Iris pigment epithelial cell (primary cell): ENCODE measurements at places on chromosomes 16 and 17.
A peak's percentile ranks its signal among the peaks of the same experiment; 100 is the strongest.

DNA sequence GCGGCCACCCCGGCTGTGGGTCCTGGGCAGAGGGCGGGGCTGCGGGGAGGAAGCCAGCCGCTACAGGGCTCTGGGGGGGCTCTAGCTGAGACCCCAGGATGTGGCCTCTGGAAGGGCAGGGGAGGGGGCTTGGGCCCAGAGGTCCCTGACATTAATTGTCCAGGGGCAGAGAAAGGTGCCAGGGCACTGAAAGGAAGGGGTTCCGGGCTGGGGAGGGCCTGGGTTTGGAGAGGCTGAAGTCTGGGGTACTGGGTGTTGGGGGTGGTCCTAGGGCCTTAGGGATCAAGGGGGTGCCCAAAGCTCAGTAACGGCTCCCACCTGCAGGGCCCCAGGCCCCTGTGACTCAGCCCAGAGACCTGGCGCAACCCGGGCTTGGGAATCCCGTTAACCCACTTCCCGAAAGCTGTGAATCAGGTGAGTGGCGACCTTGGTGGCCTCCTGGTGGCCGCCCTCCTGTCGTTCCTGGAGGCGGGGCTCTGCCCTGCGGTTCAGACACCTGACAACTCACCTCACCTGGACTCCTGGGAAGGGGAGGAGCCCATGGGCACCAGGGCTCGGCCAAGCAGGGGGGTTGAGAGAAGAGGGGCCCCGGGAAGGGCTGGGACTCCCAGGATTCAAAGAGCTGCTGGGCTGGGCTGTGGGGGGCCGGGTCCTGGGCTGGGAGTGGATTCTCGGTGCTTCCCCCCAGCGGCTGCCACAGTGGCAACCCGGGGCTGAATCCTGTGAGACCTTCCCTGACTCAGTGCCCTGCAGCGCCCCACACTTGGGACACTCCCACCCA, 465 bp upstream of the PRSS22 start:
- no peak for DNase-seq

DNA sequence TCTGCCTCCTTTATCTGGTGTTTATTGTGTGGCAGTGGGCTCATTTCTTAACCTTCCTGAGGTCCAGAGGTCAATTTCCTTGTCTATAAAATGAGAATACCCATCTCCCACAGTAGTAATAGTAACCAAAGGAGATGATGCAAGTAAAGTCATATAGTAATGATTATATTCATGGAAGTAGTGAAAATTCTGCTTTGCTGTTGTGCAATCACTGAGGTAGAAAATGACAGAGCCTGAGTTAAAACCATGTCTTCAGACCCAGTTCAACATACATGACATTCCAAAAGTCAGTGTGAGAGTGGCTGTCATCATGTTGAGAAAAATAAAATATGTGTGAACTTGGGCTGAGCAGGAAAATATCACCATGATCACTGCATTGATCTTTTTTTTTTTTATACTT, 864 bp upstream of the UMOD start:
- DNase-seq: no peak

DNA sequence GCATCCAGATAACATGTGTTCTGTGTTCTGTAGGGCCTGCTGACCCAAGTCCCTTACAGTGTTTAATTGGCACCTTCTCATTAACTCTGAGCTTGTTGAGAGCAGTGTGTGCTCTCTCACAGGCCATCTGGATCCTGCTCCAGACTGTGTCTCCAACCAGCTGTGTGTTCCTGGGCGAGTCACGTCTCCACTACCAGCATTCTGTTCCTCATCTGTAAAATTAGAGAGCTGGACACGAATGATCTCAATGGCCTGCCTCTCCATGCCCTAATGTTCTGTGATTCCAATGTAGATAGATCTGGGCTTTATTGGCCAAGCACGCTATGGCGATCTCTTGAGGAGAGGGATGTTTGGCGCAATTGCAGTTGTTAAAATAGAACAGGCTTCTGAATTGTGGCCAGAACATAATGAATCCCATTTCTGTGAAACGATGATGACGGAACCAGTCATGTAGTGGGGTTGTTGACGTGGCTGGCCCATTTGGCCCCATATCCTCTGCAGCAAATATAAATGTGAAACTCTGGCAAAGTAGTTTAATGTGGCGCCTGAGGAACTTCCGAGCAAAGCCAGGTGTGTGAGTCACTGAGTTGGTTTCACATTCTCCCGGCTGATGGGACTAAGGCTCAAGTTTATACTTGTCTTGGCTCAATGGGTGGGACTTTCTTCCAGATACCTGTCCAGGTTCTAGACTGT, 22.2 kb downstream of the TBX4 start:
- no peak for DNase-seq

DNA sequence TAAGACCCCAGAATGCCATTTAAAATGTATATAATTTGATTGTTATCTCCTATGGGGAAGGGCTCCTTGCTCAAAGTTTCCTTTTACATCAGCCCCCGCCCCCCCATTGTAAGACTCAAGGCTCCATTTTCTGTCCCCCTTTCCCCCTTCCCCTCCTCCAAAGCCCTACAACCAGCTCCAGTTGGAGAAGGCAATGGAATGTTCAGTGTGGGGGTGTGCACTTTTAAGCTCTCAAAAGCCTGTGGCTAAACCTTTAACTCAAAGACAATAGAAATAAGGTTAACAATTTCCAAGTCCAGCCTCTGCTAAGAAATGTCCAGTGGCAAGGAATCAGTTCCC, 114.7 kb downstream of the NOG start:
- DNase-seq: peak; percentile 20

DNA sequence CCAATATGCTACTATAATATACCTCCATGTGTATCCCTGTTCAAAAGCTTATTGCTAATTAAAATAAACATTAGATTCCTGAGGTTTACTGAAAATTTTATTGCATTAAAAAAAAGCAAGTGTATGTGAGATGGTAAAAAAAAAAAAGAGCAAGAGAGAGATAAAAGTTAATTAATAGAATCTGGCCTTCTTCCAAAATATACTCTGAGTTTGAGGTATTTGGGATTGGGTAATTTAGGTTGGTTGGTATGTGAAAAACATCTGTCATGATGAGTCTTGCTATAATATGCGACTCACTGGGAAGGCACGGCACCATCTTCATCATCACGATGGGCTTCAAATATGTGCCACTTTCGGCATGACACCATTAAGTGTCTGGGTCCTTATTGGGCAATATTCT, 711.1 kb upstream of the SOX9 start:
- DNase-seq: peak; percentile 78

GRCh38 chr17:53475002-53475401, 347.7 kb upstream of the KIF2B start:
- DNase-seq: no peak

GRCh38 chr16:72189865-72190371, 18.0 kb upstream of the PMFBP1 start:
- peak; percentile 90 for DNase-seq

GRCh38 chr16:21163576-21163975, 5.1 kb downstream of the LDAF1 start:
- DNase-seq: no peak

DNA sequence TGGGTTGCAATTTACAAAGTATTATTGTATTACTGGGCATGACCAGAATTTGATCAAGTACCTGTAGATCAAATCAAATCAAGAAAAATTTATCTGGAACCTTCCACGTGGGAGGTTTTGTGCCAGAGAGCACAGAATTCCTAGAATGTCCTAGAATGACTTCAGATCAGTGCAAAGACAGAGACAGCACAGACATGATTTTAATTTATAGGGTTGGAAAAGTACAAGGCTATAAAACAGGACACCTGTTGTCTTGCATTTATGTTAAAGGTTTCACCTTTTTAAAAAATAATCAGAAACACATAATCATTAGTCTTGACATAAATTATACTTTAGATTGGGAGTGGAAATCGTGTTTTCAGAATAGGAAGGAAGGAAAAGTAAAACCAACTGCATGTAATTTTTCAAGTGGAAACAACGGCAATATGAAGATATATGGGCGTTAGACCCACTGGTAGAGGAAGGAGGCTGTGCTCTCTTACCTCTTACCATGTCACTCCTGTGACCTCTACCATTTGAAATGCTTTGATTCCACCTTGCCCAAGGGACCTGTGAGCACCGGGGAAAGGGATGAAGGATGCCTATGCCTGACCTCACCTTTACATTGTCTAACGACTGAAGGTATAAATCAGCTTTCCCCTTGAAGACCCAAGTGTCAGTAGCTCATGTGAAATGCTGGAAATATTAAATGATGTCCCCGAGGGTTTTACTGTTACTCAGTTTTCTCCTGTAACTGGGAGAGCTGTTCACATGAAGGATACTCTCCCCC, 100.4 kb downstream of the SNX11 start:
- DNase-seq: no peak

GRCh38 chr16:14494396-14494966, 135.6 kb downstream of the PARN start:
- no peak for DNase-seq
